ENCODE measurements at places on chromosomes 2 and 18. TPM values are rescaled to one million over a fixed set of nuclear protein-coding genes. Genes with fewer than 3 reads are reported as not detected.

- DNase-seq = no peak
Observed at GRCh38 chr2:194661431-194661830, 995.6 kb upstream of the SLC39A10 start.

DNA sequence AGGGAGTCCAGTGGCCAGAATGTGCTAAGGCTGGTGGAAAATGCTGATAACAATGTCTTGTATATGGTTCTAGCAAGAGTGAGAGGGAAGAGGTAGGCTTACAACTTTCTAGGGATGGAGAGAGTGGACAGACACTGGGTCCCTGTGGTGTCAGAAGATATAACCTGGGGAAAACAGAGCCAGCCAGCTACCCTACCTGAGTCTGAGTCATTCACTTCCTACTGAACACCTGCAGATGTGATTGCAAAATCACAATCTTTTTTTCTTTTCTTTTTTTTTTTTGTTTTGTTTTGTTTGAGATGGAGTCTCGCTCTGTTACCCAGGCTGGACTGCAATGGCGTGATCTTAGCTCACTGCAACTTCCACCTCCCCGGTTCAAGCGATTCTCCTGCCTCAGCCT lies 7.3 kb downstream of the TET3 start:
- DNase-seq = no peak

GRCh38 chr2:132542953-132543569 lies 126.5 kb downstream of the GPR39 start:
- no peak for DNase-seq

Gene CRYGC
- not detected for polyA plus RNA-seq

Gene MC4R
- polyA plus RNA-seq = not detected

Gene ADAM23
- polyA plus RNA-seq = 1.7 TPM

Gene IL1R2
- polyA plus RNA-seq = not detected

Gene CD207
- not detected for polyA plus RNA-seq

- no peak for DNase-seq
Observed at GRCh38 chr2:190891372-190891771, 10.8 kb downstream of the GLS start.

DNA sequence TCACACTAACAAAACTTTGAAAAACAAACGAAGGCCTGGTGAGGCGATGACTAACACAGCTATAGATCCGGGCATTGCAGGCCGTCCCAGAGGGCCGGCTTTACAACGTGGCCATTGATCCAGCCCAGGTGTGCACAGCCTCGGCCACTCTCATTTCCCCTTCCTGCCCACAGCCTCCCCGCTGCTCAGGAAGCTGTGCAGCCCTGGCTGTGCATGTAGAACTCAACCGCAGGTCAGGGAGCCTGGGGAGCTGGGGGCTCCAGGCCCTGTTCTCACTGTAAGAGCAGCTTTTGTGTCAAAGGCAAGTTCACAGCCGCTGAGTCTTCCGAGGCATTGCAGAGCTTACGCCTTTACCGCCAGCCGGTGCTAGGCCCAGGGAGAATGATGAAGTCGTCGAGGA lies 87.2 kb downstream of the LONRF2 start:
- no peak for DNase-seq

- no peak for DNase-seq
Observed at GRCh38 chr2:203898657-203899056, 31.1 kb downstream of the CTLA4 start.

- no peak for DNase-seq
Observed at GRCh38 chr2:20671036-20671735, 4.2 kb downstream of the GDF7 start.

DNA sequence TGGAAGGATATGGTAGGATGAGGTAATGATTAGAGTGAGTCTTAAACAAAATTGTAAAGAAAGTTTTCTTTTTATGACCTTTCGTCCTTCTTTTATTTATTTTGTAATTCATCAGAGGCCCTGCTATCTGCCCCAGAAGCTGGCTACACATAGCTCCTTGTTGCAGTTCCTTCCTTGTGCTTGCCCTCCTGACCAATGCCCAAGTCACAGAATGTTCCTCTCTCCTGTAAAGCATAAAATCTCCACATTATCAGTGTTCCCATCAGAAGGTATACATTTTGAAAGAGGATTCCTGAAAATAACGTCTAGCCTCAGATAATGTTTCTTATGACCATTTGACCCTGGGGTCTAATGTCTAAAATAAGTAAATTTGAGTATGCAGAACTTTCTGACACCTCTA lies 78.3 kb downstream of the RND3 start:
- no peak for DNase-seq

DNA sequence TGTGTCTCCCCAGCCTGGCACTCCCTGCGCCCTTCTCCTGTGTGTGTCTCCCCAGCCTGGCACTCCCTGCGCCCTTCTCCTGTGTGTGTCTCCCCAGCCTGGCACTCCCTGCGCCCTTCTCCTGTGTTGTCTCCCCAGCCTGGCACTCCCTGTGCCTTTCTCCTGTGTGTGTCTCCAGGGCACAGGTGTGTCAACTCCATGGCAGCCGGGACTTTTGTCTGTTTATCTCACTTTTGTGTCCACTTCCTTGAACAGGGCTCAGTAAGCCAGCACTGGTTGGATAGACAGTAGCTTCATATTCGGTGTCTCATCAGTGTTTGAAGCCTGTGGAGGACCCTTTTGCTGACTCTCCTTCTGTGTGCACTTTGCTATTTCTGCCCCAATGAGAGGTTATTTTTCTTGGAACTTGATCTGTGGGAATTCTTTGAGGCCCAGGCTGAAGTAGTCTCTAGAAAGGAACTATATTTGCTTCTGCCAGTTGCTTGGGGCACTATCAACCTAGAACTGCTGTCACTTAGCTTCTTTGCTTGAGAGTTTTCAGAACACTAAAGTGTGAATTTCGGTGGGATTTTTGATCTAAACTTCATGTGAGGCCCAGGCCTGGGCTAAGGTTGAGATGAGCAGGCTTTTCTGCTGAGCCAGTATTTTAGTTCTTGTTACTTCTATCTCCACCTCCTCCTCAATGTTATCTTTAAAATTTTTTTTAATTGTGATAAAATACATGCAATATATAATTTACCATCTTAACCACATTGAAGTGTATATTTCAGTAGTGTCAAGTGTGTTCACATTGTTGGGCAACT lies 8.3 kb upstream of the ASB1 start:
- no peak for DNase-seq

Gene KDM3A
- polyA plus RNA-seq = 24.1 TPM

Gene LYG1
- 0.70 TPM for polyA plus RNA-seq
